Activated T-helper 1 cell treated with anti-CD3 and anti-CD28 coated beads, Interleukin-2, amount 50 U/mL, for 16 hours (primary cell): ENCODE measurements at places on chromosomes 2 and 18.

DNA sequence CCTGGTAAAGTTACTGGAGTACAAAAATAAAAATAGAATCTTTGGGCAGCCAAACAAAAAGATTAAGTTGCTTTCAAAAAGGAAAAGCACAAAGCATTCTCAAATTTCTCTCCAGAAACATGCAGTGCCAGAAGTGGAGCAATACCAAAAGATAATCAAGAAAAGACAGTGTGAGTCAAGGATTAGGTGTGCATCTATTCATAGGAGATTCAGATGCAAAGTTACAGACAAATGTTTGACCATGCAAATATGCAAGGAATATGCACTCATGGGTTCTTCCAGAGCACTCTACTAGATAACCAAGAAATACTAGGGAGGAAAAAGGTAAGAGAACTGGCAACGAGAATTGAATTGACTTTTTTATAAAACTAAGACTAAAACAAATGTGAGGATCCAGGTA lies 51.8 kb upstream of the CDH20 start:
- no peak for DNase-seq

GRCh38 chr18:7950380-7951136 lies 383.4 kb downstream of the PTPRM start:
- no peak for DNase-seq

DNA sequence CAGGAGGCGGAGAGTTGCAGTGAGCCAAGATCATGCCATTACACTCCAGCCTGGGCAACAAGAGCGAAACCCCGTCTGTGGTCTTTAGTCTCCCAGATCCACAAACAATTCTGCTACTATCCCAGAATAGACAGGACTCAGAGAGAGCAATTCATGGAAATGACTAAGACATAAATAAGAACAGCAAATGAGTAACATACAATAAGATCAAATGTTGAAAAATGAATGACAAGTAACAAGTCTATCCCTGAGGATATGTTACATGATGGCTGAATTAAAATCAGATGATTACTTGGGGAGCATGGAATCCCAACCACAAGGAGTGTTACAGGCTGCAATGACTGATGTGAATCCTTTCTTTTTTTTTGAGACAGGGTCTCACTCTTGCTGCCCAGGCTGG lies 10.3 kb downstream of the ARL5A start:
- DNase-seq: no peak

DNA sequence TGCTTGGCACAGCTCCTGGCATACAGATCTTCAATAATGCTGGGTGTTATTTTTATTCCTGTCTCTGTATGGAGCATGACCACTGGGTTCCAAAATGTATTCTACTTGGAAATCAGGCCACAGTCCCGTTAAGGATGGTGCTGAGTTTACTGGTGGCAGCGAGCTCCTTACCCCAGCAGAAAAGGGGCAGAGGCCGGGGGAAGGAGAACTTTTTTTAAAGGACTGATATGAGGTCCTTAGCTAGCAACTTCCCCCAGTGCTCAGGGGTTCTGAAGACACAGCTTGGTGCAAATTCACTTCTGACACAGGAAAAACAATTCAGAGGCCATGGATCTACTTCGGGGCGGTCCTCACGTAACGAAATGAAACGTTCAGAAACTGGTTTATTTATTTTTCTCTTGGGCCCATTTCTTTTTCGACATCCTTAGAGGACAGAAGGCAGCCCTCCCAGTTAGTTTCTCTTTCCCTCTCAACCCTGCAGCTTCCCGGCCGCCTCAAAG lies 872 bp downstream of the RDH14 start:
- DNase-seq: no peak

DNA sequence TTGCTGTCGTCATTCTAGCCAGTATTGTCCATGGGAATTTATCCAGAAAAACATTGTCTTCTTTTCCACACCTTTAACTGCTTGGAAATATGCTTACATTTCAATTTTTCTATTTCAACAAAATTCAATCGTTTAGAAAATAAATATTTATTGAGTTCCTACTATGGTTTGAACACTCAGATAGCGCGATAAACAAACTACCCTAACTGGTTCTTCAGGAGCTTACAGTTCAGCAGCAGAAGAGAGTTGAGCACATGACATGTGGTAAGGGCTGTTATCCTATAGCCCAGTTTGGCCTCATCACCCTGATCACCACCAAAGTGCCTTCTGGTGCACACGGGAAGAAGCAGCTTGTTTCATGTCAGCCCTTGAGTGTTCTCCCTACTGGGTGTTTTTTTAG lies 375.2 kb upstream of the SMIM21 start:
- DNase-seq: no peak

- DNase-seq: no peak
These were observed 325.6 kb upstream of the EPHA4 start for GRCh38 chr2:221897718-221898117.

DNA sequence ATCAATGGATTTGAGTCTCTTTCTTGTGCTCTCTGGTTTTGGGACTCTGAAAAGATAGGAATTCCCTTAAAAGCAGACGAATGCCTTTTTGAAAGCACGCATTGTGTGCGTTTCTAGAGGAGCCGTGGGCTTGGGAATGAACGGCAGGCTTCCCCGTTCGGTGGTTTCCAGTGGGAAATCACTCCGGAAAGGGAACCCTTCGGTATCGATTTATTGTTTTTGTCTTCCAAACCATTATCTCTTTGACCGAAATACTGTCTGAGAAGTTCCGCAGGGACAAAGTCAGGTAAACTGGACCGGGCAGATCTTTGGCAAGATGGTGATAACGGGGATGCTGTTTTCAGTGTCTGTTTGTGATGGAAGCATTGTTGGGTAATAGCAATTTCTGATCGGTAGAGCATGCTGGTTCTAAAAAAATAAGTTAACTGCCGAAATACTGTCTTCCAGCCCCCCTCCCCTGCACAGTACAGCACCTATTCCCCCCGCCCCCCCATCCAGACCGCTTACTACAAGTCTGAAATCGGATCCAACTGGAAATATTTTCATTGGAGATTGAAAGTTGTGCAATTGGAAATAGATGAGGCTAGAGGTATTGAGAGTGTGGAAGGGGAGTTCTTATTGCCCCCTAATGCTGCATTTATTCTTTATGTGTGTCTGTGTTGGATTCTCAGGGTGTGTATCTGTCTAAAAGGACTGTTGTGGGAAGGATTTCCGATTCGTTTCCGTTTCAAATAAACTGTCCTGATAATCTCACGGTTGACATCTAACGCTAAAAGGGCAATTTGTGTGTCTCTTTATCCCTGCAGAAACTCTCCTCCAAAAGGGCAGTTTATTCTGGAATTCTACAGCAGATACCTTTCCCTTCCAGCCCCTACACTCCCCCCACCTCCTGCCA lies 635 bp downstream of the SETBP1 start:
- no peak for DNase-seq

DNA sequence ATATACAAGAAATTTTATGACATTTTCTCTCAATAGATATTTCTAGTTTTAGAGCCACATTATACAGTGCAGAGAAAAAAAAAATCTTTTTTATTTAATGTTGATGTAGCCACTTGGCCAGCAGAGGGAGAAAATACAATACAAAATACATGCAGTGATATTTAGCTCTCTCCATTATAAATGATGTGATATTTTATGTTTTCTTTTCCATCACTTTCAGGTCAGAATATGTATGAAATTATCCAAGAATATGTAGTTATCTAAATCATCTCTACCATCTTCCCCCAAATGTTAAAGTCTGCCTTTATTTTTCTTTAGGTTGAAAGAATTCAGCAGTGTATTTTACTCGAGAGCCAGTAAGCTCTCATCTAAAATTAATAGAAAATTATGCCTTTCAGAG lies 533.6 kb upstream of the FSHR start:
- DNase-seq: no peak

DNA sequence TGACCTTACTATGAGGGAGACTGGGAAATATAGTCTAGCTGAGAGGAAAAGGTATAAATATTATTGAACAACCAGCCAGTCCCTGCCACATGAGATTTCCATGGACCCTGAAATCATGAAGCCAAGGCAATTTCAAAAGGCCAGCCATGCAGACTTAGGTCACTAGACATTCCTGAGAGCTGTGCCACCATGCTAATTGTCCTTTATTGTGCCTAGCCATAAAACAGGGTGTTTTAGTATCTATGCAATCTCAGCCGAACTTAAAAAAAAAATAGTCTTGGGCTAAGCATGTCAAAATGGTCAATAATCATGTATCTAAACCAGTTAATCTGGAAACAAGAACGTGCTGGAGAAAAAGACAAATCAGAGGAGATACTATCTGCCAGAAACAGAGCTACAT lies 269.5 kb downstream of the LNPK start:
- DNase-seq: no peak

DNA sequence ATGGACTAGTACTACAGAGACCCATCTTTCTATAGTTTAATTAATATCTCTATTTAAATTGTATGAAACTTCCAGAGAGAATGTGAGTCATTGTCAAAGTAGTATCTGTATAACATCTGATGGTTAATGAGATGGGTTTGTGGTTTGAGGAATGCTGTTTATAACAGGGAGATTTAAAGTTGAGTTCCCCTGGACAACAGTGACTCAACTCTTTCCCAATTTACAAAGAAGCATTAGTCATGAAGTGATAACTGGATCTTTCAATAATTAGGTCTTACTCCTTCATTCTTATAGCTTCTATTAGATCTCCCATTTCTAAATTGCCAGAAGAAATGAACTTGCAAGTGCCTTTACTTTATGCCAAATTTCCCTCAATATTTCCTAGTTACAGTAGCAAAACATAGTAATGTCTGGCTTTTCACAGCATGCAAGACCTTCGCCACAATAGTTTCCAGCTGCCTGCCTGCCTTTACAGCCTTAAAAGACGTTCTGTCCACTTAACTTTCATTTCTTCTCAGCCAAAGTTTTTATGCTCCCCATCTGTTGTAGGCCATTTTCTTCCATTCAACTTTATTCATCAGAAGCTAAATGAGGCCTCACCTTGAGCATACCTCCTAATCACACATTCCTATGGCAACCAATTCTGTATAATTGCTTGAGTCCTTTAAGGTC lies 47.7 kb upstream of the WDR75 start:
- no peak for DNase-seq
